ENCODE measurements at places on chromosomes 7 and 10. TPM values are rescaled to one million over a fixed set of nuclear protein-coding genes. Genes with fewer than 3 reads are reported as not detected.

PTN gene
- not detected for polyA plus RNA-seq

WDR86 gene
- polyA plus RNA-seq, result 0.24 TPM

ABCB1 gene
- polyA plus RNA-seq, result not detected

ADAMTS14 gene
- polyA plus RNA-seq, result not detected

COL17A1 gene
- not detected for polyA plus RNA-seq

EPHB6 gene
- polyA plus RNA-seq, result 18.2 TPM

CC2D2B gene
- polyA plus RNA-seq, result not detected

DNA sequence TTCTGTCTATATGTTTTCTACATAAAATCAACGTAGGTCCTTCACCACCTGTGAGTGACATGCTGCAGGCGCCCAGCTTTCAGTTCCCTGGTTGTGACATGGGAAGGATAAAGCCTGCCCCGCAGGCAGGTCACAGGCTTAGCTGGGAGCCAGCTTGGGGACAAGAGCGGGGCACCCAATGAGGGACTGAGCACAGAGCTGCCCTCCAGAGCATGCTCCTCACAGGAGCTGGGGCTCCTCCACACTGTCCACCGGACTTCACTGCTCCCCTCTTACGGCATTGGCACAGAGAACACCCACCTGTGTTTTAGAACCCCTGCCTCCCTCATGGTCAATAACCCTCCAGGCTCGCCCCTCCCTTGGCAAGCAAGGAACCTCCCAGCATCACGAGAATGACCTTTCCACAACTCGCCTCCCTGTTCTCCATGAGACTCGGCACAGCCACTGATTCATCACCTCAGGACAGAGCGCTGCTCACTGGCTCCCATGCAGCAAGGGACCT, 187.1 kb downstream of the TNS3 start:
- DNase-seq, result no peak
- peaks cover 78% of the 10 kb centered on the region for H3K36me3 ChIP-seq
- H3K4me1 ChIP-seq, result no peaks in the 10 kb centered on the region

DNA sequence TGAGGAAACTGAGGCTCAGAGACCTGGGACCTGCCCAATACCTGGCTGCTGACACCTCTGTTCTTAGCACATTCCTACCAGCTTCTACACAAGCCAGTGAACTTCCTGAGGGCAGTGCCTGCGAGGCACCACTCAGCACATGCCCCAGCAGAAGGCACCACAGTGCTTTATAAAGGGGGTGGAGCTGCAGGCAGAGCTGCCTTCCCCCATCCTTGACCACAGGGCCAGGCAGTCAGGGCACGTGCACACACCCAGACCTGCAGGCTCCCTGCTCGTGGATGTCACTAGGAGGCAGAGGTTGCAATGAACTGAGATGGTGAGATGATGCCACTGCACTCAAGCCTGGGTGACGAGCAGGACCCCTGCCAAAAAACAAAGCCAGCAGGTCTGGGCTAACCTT, 39.2 kb upstream of the TUBB8 start:
- no peak for DNase-seq
- no peak overlapping the region for H3K27ac ChIP-seq
- no peaks in the 10 kb centered on the region for H3K36me3 ChIP-seq
- H3K4me3 ChIP-seq, result no peak overlapping the region
- H3K27me3 ChIP-seq, result no peaks in the 10 kb centered on the region

DNA sequence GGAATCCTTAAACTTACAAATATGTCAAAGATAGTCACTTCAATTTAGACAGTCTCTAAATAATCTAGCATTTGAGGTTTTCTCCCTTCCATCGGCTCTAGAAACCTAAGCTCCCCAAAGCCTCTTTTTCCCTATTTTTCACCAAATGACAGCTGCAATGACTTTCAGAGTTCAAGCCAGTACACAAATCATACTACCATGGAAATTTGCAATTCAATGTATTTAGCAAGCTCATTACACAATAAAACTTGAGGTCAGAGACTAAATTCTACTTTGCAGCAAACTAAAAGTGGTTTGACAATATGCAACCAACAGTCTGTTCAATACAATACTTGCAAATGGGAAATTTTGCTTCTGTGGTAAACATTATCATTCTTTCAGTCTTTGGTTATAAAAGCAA, 80.3 kb downstream of the SKIDA1 start:
- no peaks in the 10 kb centered on the region for H3K36me3 ChIP-seq
- DNase-seq, result no peak
- H3K27ac ChIP-seq, result no peak overlapping the region
- H3K4me3 ChIP-seq, result no peak overlapping the region
- H3K27me3 ChIP-seq, result no peaks in the 10 kb centered on the region

- H3K4me1 ChIP-seq, result peaks cover 5% of the 10 kb centered on the region
- no peak for DNase-seq
- no peak overlapping the region for H3K27ac ChIP-seq
- H3K27me3 ChIP-seq, result no peaks in the 10 kb centered on the region
Measured at GRCh38 chr10:104026762-104027161, 58.9 kb downstream of the COL17A1 start.

DNA sequence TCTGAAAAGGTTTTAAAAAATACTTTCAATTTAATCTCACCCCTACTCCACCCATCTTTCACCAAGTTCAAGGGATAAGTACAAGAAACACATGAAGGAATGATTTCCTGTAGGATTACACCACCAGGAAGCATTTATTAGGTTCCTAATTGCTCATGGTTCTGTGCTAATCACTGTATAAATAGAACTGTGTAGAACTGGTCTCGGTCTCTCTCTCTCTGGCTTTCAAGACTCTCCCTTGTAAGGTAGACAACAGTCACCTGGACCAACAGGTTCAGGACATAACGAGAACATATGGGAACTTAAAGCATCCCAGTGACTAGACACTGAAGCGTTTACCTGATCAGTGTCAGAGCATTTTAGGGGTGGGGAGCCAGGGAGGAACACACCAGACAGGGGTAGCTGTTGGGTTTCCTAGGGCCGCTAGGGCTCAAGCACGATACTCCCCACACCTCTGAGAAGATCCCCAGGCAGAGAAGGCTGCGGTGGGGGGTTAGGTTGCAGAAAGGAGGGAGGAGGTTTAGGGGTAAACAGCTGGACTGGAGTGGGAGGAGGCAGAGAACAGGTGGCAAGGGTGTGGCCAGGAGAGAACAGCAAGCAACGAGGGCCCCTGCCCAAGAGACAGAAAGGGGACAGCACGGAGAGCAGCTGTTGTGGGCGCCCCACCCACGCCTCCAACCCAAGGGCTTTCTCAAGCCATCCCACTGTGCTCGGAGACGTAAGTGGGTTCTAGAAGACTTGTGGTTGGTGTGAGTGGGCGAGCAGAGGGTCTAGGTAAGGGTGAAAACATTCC, 52.5 kb upstream of the USP6NL start:
- DNase-seq, result no peak
- peaks cover 4% of the 10 kb centered on the region for H3K27me3 ChIP-seq
- H3K4me1 ChIP-seq, result peaks cover 30% of the 10 kb centered on the region
- no peak overlapping the region for H3K4me3 ChIP-seq
- H3K36me3 ChIP-seq, result no peaks in the 10 kb centered on the region
- no peak overlapping the region for H3K27ac ChIP-seq

GRCh38 chr10:127833804-127834203, 58.9 kb downstream of the CLRN3 start:
- DNase-seq, result no peak
- H3K27me3 ChIP-seq, result peaks cover 2% of the 10 kb centered on the region
- no peaks in the 10 kb centered on the region for H3K4me1 ChIP-seq
- no peak overlapping the region for H3K27ac ChIP-seq
- no peaks in the 10 kb centered on the region for H3K36me3 ChIP-seq
- no peak overlapping the region for H3K4me3 ChIP-seq

DNA sequence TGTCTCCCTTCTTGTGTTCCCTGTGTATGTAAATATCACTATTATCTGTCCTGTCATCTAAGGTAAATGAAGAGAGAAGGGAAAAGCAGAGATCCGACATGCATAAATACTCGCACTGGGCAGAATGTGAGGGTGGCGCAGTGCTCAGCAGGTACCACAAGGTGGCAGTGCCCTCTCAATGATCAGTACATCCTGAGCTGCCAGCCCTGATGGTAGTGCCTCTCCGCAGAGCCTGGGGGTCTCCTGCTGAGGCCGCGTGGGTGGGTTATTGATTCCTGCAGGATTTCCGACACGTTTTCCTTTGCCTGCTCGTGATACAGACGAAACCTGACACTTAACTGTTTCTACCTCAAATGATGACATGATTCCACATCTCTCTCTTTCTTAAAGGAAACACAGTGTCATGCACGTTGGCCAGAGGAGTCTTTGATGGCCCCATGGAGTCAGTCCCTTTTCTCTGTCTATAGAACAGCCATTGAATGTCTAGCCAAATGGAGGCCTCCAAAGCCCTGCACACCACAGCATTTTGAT, 19.8 kb downstream of the RGR start:
- no peaks in the 10 kb centered on the region for H3K4me1 ChIP-seq
- H3K4me3 ChIP-seq, result no peak overlapping the region
- H3K27me3 ChIP-seq, result no peaks in the 10 kb centered on the region
- H3K27ac ChIP-seq, result no peak overlapping the region
- H3K36me3 ChIP-seq, result no peaks in the 10 kb centered on the region

- H3K4me3 ChIP-seq, result no peak overlapping the region
- H3K4me1 ChIP-seq, result no peaks in the 10 kb centered on the region
- peaks cover 81% of the 10 kb centered on the region for H3K36me3 ChIP-seq
Measured at GRCh38 chr7:158685693-158686092, 18.9 kb downstream of the NCAPG2 start.

- H3K4me1 ChIP-seq, result no peaks in the 10 kb centered on the region
- DNase-seq, result no peak
- no peak overlapping the region for H3K4me3 ChIP-seq
- H3K27me3 ChIP-seq, result no peaks in the 10 kb centered on the region
- no peak overlapping the region for H3K27ac ChIP-seq
Measured at GRCh38 chr7:27123007-27123476, 7.5 kb downstream of the HOXA4 start.

DNA sequence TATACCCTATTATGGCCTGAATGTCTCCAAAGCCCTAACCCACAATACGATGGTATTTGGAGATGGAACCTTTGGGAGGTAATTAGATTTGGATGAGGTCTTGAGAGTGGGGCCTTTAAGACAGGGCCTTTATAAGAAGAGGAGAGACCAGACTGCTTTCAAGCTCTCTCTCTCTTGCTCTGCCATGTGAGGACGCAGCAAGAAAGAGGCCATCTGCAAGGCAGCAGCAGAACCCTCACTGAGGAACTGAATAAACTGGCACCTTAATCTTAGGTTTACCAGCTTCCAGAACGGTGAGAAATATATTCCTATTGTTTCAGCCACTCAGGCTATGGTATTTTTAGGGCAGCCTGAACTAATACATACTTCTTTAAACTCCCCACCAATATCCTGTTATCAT, 2.0 kb upstream of the GNAI1 start:
- H3K4me1 ChIP-seq, result peaks cover 19% of the 10 kb centered on the region
- peaks cover 23% of the 10 kb centered on the region for H3K27me3 ChIP-seq
- H3K4me3 ChIP-seq, result no peak overlapping the region
- no peaks in the 10 kb centered on the region for H3K36me3 ChIP-seq
- DNase-seq, result no peak
- H3K27ac ChIP-seq, result no peak overlapping the region

DNA sequence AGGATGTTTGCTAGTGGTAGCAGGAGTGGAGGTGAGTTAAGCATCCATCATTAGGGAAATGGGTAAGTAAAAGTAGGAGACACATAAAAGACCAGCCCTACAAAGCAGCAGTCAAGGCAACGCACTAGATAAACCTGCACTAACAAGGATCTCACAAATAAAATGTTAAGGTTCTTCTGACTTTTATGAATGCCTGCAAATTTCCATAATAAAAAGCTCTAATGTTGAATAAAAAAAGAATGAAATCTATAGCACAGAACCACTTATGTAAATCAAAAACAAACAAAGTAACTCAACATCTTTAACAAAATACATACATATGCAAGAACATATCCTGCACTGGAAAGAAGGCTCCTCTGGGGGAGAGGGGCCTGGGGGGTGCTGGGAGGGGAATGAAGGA, 4.6 kb downstream of the SGMS1 start:
- no peaks in the 10 kb centered on the region for H3K36me3 ChIP-seq
- no peaks in the 10 kb centered on the region for H3K27me3 ChIP-seq
- DNase-seq, result no peak
- H3K4me3 ChIP-seq, result no peak overlapping the region
- peaks cover 10% of the 10 kb centered on the region for H3K4me1 ChIP-seq
- H3K27ac ChIP-seq, result no peak overlapping the region

- H3K4me3 ChIP-seq, result no peak overlapping the region
- H3K4me1 ChIP-seq, result peaks cover 5% of the 10 kb centered on the region
- DNase-seq, result no peak
- no peak overlapping the region for H3K27ac ChIP-seq
- H3K36me3 ChIP-seq, result no peaks in the 10 kb centered on the region
- no peaks in the 10 kb centered on the region for H3K27me3 ChIP-seq
Measured at GRCh38 chr10:109976681-109977080, 31.1 kb upstream of the ADD3 start.

DNA sequence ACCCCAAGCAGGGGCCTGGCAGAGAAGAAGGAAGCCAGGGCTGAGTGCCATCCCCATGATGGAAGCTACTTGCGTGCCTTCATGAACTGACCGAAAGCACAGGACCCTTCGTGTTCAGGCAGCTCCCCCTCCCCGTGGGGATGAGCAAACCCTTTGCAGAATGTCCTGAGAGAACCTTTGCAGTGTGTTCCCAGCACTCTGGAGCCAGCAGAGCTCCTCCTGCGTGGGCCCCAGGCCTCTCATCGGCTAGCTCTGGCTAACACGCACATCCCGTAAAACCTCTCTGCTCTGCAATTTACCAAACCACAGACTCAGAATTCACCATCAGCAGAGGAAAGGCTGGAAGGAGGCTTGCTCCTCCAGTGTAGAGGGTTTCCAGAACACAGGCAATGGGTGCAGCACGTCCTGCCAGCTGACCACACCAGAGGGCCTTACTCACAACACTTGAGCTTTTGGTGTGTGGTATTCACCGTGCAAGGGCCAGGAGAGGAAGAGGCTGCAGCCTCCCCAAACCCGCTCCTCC, 3.1 kb downstream of the SH3PXD2A start:
- DNase-seq, result no peak
- H3K36me3 ChIP-seq, result no peaks in the 10 kb centered on the region
- peaks cover 31% of the 10 kb centered on the region for H3K27me3 ChIP-seq
- H3K4me1 ChIP-seq, result peaks cover 60% of the 10 kb centered on the region

DNA sequence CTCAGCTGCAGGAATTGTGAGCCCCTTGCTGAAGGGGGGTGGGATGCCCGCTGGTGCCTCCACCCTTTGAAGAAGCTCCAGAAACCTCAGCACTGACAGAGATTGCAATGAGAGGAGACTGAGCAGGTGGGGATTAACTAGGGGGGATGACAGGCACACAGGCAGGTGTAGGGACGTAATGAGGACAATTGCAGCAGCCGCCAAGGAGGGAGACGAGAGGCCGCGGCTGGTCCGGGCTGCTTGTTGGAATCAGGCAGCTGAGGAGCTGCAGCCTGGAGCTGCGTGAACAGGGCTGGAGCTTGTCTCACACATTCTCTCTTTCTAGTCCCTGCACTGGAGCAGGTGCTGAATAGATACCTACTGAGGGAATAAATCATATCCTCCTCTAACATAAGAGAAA, 122.0 kb upstream of the TCERG1L start:
- no peaks in the 10 kb centered on the region for H3K36me3 ChIP-seq
- no peak for DNase-seq
- H3K27ac ChIP-seq, result no peak overlapping the region

DNA sequence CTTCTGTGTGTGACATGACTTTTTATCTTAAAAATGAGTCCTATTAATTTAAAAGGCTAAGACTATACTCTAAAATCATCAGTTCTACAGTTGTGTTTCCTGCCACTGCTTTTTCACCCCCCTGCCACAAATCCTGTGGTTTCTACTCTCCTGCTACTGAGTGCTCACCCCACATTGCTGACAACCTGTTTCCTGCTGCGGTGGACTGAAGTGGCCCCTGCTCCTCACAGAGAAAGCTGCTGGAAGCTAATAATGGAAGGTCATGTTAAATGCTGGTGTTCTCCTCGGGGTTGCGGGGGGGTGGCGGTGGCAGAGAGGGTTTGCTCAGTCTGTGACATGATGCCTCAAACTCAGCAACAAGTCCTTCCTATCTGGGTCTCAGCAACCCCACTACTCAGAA, 113.2 kb upstream of the INHBA start:
- peaks cover 3% of the 10 kb centered on the region for H3K4me1 ChIP-seq
- no peaks in the 10 kb centered on the region for H3K36me3 ChIP-seq
- no peak overlapping the region for H3K27ac ChIP-seq

All from CD14-positive monocyte (primary cell).